Dermis blood vessel endothelial cell (primary cell): ENCODE measurements at places on chromosomes 16 and 17. TPM values are rescaled to one million over a fixed set of nuclear protein-coding genes. Genes with fewer than 3 reads are reported as not detected.

The CDRT15 gene
- total RNA-seq = not detected in 2 replicates

The ANKS4B gene
- total RNA-seq = not detected in 2 replicates

The KRTAP17-1 gene
- total RNA-seq = not detected in 2 replicates

The PRCD gene
- total RNA-seq = 0.19 and 0.68 TPM in 2 replicates

The CSH1 gene
- not detected in 2 replicates for total RNA-seq

The WSCD1 gene
- 43.6 and 49.4 TPM in 2 replicates for total RNA-seq

The PRKCB gene
- not detected in 2 replicates for total RNA-seq

The OR2C1 gene
- total RNA-seq = not detected in 2 replicates

The RAB11FIP3 gene
- 34.9 and 46.8 TPM in 2 replicates for total RNA-seq

The KRT14 gene
- 0.05 and 0.85 TPM in 2 replicates for total RNA-seq

The CFAP97D1 gene
- not detected in 2 replicates for total RNA-seq

The JUP gene
- 416 and 862 TPM in 2 replicates for total RNA-seq

The CES1 gene
- total RNA-seq = 0.34 TPM in 1 of 2 replicates, not detected in the other

The FSCN2 gene
- total RNA-seq = 0.42 and 1.0 TPM in 2 replicates

The SEZ6 gene
- total RNA-seq = not detected in 2 replicates

The TSC2 gene
- total RNA-seq = 40.8 and 59.3 TPM in 2 replicates

The PYY gene
- not detected in 2 replicates for total RNA-seq

The PRR14 gene
- total RNA-seq = 8.0 and 14.4 TPM in 2 replicates

The GPR142 gene
- 0.09 and 0.68 TPM in 2 replicates for total RNA-seq

The C16orf89 gene
- not detected in 2 replicates for total RNA-seq

The HEXIM2 gene
- 4.1 and 4.8 TPM in 2 replicates for total RNA-seq

The BRIP1 gene
- total RNA-seq = 4.3 and 9.3 TPM in 2 replicates

The GNAO1 gene
- under 0.01 TPM in 1 of 2 replicates, not detected in the other for total RNA-seq

The ZNF768 gene
- 18.6 and 21.3 TPM in 2 replicates for total RNA-seq

The ERN1 gene
- total RNA-seq = 17.5 and 20.4 TPM in 2 replicates

The CDRT15L2 gene
- total RNA-seq = not detected in 2 replicates

The NPIPB2 gene
- total RNA-seq = 1.0 and 3.6 TPM in 2 replicates

The ZSCAN10 gene
- total RNA-seq = not detected in 2 replicates

The CD300E gene
- not detected in 2 replicates for total RNA-seq

The SMTNL2 gene
- total RNA-seq = under 0.01 TPM in 1 of 2 replicates, not detected in the other

The UBALD2 gene
- total RNA-seq = 3.2 and 10.4 TPM in 2 replicates

The SLC12A3 gene
- total RNA-seq = not detected in 2 replicates

The SLC52A1 gene
- total RNA-seq = 0.17 and 0.47 TPM in 2 replicates

The TNFRSF13B gene
- not detected in 2 replicates for total RNA-seq

The RBFOX1 gene
- total RNA-seq = not detected in 2 replicates

The QPRT gene
- 0.28 and 1.0 TPM in 2 replicates for total RNA-seq

The DNAH9 gene
- not detected in 2 replicates for total RNA-seq

The KCNJ2 gene
- total RNA-seq = 2.7 and 11.6 TPM in 2 replicates

The NLRC5 gene
- total RNA-seq = 25.5 and 34.5 TPM in 2 replicates

The C1QTNF1 gene
- 14.6 and 16.9 TPM in 2 replicates for total RNA-seq

The SRSF2 gene
- 146 and 355 TPM in 2 replicates for total RNA-seq

The CCNF gene
- 22.3 and 53.1 TPM in 2 replicates for total RNA-seq

The CCDC154 gene
- 0.09 and 0.34 TPM in 2 replicates for total RNA-seq

The KRT12 gene
- total RNA-seq = not detected in 2 replicates

The KRT33B gene
- not detected in 2 replicates for total RNA-seq

The C17orf78 gene
- total RNA-seq = not detected in 2 replicates

The KRTAP2-1 gene
- not detected in 2 replicates for total RNA-seq

The VTN gene
- 0.14 and 0.34 TPM in 2 replicates for total RNA-seq

The SLFN14 gene
- total RNA-seq = not detected in 2 replicates

The MYCBPAP gene
- 0.34 and 0.42 TPM in 2 replicates for total RNA-seq

The GSG1L gene
- not detected in 2 replicates for total RNA-seq
